ENCODE measurements at places on chromosomes 16 and 17. TPM values are rescaled to one million over a fixed set of nuclear protein-coding genes. Genes with fewer than 3 reads are reported as not detected.

GRCh38 chr17:40333781-40334448, 24.9 kb downstream of the RARA start:
- no peak for DNase-seq

- peak; percentile 60 for DNase-seq
These were observed 245.9 kb downstream of the XYLT1 start for GRCh38 chr16:17224879-17225281.

- no peak for DNase-seq
These were observed 15.2 kb upstream of the MTSS2 start for GRCh38 chr16:70701036-70701435.

DNA sequence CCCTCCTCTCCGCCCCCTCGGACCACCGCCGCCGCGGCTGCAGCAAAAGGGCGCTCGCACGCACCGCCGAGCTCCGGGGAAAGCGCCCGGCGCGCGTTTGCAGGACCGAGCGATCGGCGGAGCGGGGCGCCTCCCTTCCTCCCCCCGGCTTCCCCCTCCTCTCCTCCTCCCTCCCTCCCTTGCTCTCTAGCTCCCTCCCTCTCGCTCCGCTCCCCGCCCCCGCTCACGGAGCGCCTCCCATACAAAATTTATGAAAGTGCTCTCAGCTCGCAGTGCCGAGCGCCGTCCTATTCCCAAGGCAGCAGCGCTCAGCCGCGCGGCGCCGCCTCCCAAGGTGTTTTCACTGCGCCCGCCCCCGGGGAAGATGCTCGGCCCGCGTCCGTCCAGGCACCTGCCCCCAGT, at the start of gene RTN4RL1:
Gene RTN4RL1 (minus strand): TSS at position 115 of the 402 bp plus-strand sequence. CDS start 469 bp downstream, outside the sequence.
- DNase-seq = peak; percentile 68

DNA sequence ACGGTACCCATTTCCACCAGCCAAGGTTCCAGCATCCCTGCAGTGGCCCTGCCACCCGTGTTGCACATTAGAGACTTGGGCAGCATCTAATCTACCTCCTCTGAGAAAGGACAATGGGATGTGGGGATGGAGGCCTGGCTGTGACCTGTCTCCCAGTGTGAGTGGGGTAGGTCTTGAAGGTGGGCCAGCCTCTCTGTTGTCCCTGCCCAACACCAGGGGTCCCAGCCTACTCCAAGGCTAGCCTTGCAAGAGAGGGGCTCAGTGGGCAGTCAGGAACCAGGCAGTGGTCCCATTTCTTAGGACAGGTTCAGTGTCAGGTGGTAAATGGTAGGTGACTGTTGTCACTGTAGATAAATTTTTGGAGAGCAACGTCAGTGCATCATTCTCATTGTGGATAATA, 384.5 kb downstream of the SNX29 start:
- DNase-seq = no peak

- DNase-seq = no peak
These were observed 53.2 kb downstream of the BMERB1 start for GRCh38 chr16:15487336-15488284.

DNA sequence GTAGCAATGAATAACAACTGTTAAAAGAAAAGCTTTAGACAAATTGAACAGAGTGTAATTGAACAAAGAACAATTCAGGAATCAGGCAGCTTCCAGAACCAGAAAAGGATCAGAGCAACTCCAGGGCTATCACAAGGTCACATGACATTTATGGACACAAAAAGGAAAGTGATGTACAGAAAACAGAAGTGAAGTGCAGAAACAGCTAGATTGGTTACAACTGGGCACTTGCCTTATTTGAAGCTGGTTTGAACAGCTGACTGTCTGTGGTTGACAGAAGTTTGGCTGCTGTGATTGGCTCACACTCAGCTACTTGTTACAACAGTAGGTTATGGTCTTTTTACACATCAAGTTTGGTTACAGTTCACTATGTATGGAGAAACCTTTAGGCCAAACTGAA, 14.8 kb downstream of the EFCAB5 start:
- no peak for DNase-seq

DNA sequence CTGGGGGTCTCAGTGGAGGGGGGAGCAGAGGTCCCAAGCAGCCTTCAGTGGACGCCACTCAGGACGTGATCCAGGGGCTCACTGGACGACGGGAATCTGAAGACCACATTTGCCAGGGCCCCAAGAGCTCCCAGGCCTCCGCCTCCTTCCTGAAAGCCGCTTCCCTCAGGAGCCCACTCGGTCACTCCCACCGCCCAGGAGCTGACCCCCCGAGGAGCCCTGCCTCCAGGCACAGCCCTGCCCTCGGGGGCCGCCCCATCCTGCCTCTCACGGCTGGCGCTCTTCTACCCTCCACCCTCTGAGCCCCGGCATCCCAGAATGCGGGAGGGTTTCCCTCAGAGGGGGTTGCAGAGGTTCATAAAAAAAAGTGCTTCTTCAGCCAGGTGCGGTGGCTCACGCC, 24.2 kb downstream of the TIMM22 start:
- no peak for DNase-seq

GRCh38 chr17:3910420-3911270, 5.6 kb downstream of the P2RX1 start:
- DNase-seq = no peak

DNA sequence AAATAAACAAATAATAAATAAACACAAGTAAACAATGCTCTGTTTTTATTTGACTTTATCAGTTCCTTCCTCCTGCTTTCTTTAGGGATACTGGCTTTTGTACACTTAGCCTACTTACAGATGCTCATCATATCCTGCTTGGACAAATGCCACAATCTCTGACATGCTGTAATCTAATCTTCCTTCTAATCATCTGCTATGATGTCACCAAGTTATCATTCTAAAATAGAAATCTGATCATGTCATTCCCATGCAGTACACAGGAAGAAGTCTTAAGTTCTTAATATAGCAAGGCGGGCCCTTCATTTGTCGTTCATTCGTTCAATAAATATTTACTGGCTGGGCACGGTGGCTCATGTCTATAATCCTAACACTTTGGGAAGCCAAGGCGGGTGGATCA, 9.1 kb upstream of the UBB start:
- DNase-seq = peak; percentile 38

DNA sequence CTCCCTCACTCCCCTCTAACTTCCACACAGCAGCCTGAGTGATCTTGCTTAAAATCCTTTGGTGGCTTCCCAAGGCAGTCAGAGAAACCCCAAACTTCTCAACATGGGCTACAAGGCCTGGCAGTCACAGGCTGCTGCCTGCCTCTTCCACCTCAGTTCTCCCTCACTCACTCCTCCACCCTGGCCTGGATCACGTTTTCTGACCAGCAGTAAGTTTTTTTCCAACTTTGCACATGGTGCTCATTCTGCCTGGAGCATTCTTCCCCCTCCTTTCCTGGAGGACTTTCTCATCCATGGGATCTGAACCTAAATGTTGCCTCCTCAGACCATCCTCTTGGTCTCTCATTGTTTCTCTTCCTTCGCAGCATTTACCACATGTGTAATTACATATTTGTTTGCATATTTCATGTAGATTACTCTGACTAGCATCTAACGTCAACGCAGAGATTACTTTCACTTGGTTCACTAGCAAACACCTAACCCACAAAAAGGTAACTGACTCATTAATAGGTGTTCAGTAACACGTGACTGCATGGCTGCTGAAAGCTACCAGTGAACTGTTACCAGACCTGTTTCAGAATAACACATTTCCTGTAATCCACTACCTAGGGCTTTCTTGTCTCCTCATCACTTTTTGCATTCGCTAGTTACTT, 17.1 kb downstream of the GNA13 start:
- no peak for DNase-seq

Gene ACAP1
- total RNA-seq = 19.6 TPM

Gene PTX4
- total RNA-seq = not detected

Gene PRM3
- not detected for total RNA-seq

Gene PRR35
- total RNA-seq = not detected

Gene CCL11
- 4.9 TPM for total RNA-seq

Gene NACA2
- not detected for total RNA-seq

Gene KIF2B
- not detected for total RNA-seq

Gene ALDH3A2
- total RNA-seq = 84.6 TPM

Gene DOC2B
- 7.8 TPM for total RNA-seq

Gene MRPL12
- 134 TPM for total RNA-seq

Data from heart right ventricle (tissue), 16 donors.